ENCODE measurements at places on chromosomes 6 and 20. TPM values are rescaled to one million over a fixed set of nuclear protein-coding genes. Genes with fewer than 3 reads are reported as not detected.

GRCh38 chr6:159506048-159506447 is 187.0 kb downstream of the SOD2 start:
- no peaks in the 10 kb centered on the region for H3K27me3 ChIP-seq
- H3K27ac ChIP-seq: no peak overlapping the region
- no peak for DNase-seq
- no peak overlapping the region for H3K4me3 ChIP-seq
- H3K36me3 ChIP-seq: no peaks in the 10 kb centered on the region
- H3K4me1 ChIP-seq: no peaks in the 10 kb centered on the region

The SPINT3 gene
- not detected for total RNA-seq

The ATP9A gene
- total RNA-seq: 58.4 TPM

The GGT7 gene
- total RNA-seq: 32.8 TPM

The MMP24 gene
- 0.63 TPM for total RNA-seq

The NDUFAF5 gene
- 20.4 TPM for total RNA-seq
